CD4-positive, alpha-beta T cell (primary cell): ENCODE measurements at places on chromosomes 5 and 9.

GRCh38 chr5:111461255-111461671 is 51.1 kb downstream of the STARD4 start:
- no peak for DNase-seq

DNA sequence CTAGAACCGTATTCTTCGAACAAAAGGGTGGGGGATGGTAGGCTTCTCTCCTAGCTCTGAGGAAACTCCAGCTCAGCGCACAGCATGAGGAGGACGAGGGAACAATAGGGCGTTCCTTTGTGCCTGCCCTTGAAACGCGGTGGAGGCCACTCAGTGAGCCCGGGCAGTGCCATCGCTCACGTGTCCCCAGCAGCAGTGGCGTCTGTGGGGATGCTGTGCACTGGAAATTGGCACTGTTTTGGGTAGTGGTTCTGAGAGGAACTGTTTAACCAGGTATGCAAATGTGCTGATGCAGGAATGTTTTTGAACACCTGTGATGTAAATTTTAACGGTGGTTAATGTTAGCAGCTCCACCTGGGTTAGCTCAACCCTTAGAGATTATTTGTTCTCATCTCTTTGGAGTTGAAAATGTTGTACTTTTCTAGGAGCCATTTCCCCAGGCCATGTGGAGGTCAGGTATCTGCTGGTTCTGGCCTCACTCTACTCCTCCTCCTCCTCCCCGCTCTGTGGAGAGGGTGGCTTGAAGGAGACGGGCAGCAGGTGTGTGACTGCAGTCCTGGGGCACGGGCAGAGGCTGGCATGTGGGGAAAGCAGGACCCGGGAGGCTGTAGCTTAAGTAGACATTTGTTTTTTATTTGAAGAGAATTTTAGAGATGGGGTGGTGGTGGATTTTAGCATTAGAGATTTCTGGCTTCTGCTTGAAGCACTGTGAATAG is 48.3 kb downstream of the EHMT1 start:
- DNase-seq = no peak

GRCh38 chr9:124776954-124777648 is at the start of gene OLFML2A:
Gene OLFML2A, plus strand, starts transcription at chr9:124777133. Its CDS starts 138 bp downstream, at chr9:124777271.
- DNase-seq = no peak

DNA sequence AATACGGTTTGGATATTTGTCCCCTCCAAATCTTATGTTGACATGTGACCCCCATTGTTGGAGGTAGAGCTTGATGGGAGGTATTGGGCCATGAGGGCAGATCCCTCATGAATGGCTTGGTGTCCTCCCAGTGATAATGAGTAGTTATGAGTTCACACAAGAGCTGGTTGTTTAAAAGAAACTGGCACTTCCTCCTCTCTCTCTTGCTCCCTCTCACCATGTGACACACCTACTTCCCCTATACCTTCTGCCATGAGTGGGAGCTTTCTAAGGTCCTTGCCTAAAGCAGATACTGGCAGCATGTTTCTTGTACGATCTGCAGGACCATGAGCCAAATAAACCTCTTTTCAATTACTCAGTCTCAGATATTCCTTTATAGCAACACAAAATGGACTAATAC is 132.0 kb downstream of the PIK3R1 start:
- DNase-seq = no peak

DNA sequence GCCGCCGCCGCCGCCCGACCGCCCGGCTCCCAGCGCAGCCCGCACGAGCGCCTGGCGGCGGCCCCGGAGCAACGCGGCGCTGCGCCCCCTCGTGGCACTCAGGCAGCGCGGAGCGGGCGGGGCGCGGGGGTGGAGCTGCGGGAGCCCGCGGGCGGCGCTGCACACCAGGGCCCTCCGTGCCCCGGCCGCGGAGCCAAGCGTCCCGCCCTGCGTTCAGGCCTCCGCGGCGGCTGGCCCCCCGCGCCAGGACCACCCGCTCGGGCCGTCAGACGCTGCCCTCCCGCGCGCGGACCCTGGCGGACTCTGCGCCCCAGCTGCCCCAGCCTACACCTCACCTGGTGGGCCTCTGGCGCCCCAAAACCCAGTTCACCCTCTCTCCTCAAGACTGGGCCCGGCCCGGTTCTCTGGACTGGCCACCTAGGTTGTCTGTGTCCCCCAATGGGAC is at the start of gene RASGEF1C:
TSS of gene RASGEF1C (minus strand) at position 75 of the 445 bp plus-strand sequence. CDS start 71,159 bp downstream, outside the sequence.
- peak; percentile 82 for DNase-seq

DNA sequence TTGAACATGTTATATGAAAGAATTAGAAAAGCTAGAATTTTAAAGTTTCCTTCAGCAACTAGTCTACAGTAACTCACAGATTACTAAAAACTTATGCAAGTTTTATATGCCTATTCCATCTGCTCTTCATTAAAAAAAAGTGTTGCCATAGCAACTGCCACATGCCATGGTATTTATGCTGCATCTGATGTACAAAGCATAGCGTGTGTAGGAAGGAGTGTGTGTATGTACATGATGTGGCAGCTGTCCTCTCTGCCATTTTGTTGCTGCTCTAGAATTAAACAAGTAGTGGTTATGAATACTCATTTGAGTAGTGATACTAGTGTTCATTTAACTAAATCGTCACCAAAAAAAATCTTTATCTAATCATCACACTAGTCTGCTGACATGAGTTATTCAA is 593.5 kb downstream of the CETN3 start:
- no peak for DNase-seq

- no peak for DNase-seq
These were observed 209.5 kb upstream of the MVB12B start for GRCh38 chr9:126117158-126117425.

DNA sequence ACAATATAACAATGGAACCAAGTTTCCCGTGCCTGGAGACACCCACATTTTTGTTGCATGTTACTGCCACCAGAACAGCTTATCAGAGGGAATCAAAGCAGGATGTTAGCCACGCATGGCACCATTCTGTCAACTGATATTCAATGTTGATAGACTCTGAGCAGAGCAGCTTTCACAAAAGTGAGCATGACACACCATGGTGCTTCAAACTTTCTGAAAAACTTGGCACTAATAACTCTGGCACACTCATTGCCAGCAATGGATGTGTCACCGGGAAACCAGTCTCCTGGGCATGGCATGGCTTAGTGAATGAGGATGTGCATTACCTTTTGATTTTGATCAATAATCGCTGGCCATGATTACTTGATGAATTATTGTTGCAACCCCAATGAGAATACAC is 19.7 kb downstream of the NIPSNAP3B start:
- DNase-seq = no peak

DNA sequence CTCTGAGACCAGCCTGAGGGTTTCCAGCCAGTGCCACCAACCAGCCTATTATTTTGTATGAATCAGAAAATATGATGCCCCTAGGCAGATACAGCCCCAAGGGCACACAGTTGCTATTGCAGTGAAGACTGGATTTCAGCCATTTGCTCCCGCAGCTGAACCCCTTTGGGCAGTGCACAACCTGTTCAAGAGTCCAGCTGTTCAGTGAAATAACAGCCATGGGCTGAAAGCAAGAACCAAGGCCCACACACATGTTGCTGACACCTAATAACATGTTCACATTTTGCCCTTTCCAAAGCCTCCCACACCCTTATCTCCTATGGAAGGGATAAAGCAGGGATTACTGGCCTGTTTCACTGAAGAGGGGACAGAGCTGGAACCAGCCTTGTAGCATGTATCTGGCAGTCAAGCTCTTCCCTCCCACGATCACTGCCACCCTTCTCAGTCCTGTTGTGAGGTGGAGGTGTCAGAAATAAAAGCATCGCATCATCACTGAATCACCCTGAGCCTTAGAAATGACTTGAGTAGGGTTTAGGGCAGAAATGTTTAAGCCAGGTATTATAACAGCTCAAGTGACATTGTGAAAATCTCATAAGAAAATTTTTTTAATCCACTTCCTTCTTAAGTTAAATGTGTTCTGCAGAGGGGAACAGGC is 137.1 kb upstream of the FSTL4 start:
- DNase-seq = no peak

GRCh38 chr5:124747791-124748686 is 1.6 kb upstream of the ZNF608 start:
- DNase-seq = no peak

- no peak for DNase-seq
These were observed 10.6 kb downstream of the PRR7 start for GRCh38 chr5:177456976-177457851.

- DNase-seq = no peak
These were observed 1.7 kb upstream of the PTPDC1 start for GRCh38 chr9:94082553-94082952.

DNA sequence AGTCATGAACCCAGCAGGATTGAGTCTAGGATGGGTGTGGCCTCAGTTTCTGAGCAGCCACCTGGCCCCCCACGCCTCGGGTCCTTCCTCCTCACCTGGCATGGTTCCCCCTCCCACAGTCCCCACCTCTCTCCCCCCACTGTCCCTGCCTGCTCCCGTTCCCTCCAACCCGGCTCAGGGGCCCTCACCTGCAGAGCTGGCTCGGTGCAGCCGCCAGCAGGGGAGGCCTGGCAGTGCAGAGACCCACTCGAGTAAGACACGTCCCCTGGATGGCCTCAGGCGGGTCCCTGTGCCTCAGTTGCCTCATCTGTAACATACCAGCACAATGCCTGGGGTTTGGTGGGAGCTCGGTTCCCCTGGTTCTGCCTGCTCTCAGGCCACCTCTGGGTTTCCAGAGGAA is 66.2 kb downstream of the NEK6 start:
- DNase-seq = no peak

DNA sequence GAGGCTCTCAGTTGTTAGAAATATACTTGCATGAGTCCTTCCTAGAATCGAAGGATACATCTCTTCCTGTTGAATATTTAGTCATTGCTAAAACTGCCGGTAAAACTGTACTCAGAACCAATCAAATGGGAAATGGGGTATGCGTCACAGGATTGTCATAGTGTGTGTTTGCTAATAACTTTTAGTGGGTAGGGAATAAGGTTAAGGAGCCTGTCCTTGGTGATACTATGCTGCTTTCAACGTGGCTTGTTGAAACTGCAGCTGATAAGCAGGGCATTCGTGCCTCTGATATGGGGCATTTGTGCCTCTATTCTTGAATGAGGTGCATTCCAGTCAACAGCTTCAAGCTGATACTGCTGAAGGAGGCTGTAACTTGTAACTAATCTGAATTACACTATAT is 26.6 kb downstream of the HABP4 start:
- no peak for DNase-seq

DNA sequence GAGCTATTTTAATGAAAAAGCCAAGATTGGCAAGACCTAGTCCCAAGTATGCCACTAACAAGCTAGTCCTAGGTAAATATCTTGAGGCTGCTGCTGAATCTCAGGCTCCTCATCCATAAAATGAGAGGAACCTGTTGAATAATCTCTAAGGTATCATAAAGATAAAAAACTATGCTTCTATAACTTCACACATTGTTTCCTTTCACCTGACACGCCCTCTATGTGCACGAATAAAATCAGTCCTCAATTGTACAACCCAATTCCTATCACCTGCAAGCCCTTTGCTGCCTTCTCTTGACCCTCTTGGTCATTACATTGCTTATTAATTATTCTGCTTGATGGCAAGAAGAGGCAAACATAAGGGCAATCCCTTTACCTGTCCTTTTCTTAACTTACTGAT is 69.9 kb downstream of the TRPM6 start:
- no peak for DNase-seq

DNA sequence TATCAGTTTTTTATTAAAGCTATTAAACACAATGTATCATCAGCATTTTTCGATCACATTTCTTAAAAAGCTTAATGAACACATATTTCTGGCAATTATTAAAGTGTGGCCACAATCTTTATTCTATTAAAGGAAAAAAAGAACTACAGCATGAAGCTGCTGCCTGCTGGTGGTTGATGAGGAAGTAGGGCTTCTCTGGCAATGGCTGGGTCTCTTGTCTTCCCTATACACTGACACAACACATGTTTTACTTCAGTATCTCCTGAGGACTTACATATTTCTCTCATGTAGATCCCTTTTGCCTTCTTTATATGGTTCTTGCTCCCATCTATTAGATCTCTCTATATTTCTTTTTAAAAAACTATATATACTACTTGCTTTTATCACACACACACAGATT is 590.7 kb downstream of the RAB3C start:
- peak; percentile 12 for DNase-seq

GRCh38 chr5:126390051-126390450 is 33.2 kb upstream of the GRAMD2B start:
- no peak for DNase-seq

DNA sequence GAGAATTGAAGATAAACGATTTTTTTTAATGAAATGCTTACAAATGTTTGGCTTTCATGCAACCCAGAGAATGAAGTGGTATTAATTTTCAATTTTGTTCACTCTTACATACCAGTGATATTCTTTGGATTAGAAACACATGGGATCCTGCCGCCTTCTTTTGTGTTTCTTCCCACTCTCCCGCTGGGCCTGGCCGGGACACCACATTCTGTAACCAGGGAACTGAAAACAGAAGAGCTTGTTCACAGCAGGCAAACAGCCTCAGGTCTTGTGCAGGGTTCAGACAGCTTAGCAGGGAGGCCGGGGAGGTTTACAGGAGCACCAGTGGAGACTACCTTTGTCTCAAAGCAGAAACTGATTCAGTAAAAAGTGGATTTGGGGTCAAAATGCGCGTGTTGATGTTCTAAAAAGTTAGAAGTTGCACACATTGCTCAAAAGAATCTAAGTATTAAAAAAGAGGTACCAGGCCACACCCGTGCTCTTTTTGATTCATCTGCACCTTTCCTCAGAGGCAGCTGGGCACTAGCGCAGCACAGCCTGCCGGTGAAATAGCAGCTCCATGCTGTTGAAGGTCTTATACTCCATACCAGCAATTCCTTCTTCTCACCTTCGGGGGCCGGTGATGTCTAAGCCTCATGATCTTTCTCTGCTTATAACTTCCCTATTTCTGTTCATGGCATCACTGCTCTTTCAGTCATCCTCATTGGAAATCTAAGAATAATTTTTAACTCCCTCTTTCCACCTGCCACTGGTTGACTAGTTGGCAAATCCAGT is 67.1 kb downstream of the GRAMD2B start:
- DNase-seq = no peak

DNA sequence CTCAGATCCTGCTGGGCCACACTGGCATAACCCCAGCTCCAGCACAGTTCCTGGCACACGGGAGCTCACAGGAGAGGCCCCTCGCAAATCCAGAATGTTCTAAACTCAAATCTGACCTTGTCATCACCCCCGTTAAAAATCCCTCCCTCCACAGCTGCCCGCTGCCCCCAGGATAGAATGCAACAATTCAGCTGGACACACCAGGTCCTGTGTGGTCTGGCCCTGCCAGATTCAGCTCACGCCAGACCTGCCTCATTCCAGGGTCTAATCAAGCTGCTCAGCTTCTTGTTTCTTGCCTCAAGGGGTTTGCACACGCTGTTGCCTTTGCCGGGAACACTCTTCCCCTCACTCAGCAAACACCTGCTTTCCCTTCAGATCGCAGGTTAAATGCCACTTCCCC is 45.0 kb upstream of the ASS1 start:
- DNase-seq = no peak
